ENCODE measurements at places on chromosomes 12 and 14.

DNA sequence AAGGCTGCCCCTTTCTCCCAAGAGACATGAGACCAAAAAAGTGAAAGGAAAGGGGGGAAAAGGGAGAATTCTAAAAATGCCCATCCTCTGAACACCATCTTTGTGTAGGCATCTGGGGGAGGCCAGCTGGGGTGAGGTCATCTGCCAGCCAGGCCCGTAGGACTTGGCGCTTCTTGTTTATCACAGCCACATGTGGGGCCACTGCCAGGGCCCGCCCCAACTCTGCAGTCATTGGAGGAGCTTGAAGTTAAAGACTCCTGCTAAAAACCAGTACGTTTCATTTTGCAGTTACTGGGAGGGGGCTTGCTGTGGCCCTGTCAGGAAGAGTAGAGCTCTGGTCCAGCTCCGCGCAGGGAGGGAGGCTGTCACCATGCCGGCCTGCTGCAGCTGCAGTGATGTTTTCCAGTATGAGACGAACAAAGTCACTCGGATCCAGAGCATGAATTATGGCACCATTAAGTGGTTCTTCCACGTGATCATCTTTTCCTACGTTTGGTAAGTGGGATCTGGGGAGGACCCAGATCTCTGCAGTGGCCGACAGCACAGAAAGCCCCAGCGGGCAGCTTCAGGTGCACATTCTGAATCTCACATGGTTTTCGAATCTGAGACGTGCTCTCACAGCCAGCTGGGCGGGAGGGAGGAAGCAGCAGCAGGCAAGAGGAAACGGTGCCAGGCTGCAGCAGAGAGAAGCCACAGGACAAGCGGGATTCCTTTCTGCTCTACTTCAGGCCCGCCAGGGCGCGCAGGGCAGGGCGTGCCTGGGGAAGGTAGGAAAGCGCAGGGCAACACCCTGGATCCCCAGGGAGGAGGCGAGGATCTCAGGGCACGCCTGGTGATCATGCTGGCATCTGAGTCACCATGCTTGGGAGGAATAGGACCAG lies at the start of gene P2RX7:
TSS of gene P2RX7 (plus strand) at position 276 of the 881 bp plus-strand sequence. CDS start at position 371, 95 bp downstream.
- DNase-seq, result no peak

GRCh38 chr14:90968025-90968424 lies 92.4 kb downstream of the RPS6KA5 start:
- DNase-seq, result no peak

GRCh38 chr12:33752854-33753253 lies 269.4 kb upstream of the ALG10 start:
- no peak for DNase-seq

DNA sequence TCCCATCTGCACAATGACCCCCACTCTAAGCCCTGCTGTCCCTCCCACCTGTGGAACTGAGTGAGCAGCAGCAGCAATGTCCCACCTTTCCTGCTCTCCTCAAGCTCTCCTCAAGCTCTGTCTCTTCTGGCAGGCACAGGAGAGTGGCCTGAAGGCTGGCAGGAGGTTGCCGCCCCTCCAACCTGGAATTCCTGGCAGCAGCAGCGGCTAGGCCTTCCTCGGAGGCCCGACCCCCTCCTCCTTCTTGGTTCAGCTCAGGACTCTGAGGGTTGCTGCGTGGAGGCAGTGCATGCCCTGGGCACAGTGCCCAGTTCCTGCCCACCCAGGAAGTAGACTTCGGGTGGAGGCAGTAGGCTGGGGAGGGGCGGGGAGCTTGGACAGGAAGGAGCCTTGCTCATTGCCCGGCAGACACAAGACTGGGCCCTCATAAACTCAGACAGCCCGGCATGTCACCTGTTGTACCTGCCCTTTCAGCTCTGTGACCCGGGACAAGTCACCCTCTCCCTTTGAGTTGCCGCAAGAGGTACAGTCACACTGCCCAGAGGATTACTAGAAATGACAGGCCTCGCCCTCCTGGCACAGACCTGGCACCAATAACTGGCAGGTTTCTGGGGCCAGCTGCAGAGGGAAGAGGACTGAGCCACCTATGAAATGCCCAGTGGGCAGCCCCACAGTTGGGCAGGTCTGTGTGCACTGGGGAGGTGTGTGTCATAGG lies 2.1 kb upstream of the SERPINA1 start:
- no peak for DNase-seq

DNA sequence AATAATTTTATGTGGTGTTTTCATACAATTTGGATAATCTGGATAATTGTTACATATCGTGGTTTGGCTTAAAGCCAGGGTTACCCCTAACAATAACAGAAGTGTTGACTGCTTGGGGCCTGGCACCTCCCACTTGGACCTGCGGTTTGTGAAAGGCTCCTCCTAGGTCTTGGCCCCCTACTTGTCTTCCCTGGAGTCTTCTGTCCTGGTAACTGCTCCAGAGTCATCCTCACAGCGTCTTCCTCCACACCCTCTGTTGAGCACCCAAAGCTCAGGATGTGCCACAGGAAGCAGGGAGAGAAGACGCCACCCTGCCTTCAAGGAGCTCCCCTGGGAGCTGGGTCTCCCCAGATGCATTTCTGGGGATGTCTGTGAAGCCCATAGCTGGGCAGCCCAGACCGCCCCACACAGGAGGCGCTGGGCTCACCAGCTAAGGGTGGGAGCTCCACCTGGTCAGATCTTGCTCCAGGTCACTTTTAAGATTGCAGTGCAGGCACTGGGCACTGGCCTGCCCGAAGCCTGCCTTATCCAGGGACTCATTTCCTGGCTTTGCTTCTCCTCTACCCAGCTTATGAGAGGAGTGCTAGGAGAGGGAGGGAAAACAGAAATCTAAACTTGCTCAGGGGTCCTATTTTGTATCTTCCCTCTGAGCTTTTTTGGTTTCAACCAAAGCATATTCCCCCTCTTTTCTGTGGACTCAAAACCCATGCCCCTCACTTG lies 98.2 kb downstream of the ZFP36L1 start:
- DNase-seq, result no peak
